LHCN-M2 (cell line): ENCODE measurements at places on chromosomes 7 and 10. TPM values are rescaled to one million over a fixed set of nuclear protein-coding genes. Genes with fewer than 3 reads are reported as not detected.

- DNase-seq: no peak
Observed at GRCh38 chr7:111031916-111032315, 59.0 kb upstream of the LRRN3 start.

Gene TMEM225B
- not detected in 2 replicates for total RNA-seq

- no peak for DNase-seq
Observed at GRCh38 chr10:14415676-14416307, 85.1 kb upstream of the FRMD4A start.

DNA sequence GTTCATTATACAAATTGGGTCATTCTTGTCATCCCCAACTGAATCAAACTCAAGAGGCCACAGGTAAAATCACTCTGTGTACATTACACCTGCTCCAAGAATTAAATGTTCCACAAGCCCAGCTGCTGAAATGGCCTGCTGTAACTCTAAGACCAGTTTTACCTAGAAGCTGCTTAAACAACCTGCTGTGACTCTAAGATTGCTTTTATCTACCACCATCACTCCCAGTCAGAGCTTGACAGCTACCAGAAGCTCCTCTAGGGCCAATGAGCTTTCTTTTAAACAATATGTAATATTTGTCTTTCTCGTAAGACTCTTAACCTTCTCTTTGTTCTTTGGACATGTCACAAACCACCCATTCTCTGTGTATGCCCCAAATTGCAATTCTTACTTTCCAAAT lies 141.8 kb upstream of the LRGUK start:
- no peak for DNase-seq

DNA sequence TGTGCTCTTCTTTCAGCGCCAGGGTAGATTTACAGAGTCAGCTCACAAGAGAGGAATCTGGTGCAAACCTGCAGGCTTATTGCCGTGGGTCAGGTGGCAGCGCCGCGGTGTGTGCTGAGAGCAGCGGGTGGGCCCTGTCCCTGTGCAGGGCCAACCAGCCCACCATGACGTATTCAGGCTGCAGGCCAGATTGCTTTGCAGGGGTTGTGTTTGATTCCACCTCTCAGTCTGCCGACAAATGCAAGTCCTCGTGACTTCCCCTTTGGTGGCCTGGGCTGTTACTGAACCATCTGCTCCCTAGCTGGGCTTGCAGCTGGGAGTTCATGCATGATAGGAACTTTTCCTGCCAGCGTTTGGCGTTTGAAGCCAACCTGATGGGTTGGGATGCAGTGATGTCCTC lies 66.7 kb upstream of the LEP start:
- no peak for DNase-seq
